ENCODE measurements at places on chromosomes 1 and 21.

DNA sequence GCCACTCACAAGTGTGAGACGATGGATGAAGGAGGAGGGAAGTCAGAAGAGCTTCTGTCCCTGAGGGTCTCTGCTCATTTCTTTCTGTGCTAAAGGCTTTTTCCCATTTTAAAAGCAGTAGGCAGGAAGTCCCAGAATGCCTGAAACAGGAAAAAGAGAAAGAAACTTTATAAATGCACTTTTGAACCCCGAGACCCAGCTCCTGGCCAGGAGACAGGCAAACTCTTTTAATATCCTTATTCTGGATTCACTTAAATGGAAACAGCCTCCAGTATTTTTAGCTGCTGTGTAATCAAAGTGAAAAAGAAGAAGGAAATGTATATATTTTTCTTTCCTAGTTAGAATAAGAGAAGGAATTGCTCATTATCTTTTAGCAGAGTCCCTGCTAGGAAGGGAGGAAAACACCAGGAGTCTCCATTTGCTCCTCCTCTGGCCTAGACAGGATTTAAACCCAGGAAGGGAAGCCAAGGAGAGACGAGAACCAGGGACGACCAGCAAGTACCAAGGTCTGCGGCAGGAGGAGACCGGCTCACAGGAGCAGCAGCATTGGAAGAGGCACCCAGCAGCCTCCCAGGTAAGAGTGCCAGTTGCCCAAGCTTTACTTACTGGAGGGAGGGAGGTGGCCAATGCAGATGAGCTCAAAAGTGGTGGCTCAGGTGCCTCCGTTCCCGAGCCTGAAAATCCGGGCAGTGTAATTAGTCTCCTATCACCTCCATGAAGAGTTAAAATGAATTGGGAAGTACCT is at the start of gene TNN:
TSS of gene TNN (plus strand) at position 472 of the 745 bp plus-strand sequence. CDS start 9,586 bp downstream, outside the sequence.
- DNase-seq, result no peak

GRCh38 chr1:9107136-9107535 is 21.8 kb downstream of the GPR157 start:
- no peak for DNase-seq

GRCh38 chr1:168150283-168150682 is 13.6 kb upstream of the GPR161 start:
- no peak for DNase-seq

GRCh38 chr1:43067977-43068751 is 103.9 kb downstream of the EBNA1BP2 start:
- no peak for DNase-seq

- DNase-seq, result no peak
Observed at GRCh38 chr1:60063561-60063960, 10.0 kb downstream of the C1orf87 start.

GRCh38 chr1:29245261-29245660 is 8.9 kb downstream of the PTPRU start:
- DNase-seq, result no peak

DNA sequence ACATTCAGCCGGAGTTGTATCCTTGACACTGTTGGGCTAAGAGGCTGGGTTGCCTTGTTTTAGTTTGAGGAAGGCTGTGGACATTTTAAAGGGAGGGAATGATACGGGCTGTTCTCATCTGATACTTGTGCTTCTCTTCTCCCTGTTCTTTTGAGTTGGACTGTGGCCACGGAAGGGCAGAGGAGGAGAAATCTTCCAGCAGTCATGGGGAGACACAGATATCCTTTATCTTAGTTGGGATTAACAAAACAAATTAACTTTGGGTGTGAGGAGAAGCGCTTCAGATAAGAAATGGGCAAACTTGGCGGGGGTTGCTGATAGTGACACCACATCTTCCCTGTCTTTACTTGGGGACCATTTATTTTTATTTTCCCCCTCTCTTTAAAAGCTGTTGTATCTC is 138.8 kb downstream of the ROR1 start:
- DNase-seq, result no peak

DNA sequence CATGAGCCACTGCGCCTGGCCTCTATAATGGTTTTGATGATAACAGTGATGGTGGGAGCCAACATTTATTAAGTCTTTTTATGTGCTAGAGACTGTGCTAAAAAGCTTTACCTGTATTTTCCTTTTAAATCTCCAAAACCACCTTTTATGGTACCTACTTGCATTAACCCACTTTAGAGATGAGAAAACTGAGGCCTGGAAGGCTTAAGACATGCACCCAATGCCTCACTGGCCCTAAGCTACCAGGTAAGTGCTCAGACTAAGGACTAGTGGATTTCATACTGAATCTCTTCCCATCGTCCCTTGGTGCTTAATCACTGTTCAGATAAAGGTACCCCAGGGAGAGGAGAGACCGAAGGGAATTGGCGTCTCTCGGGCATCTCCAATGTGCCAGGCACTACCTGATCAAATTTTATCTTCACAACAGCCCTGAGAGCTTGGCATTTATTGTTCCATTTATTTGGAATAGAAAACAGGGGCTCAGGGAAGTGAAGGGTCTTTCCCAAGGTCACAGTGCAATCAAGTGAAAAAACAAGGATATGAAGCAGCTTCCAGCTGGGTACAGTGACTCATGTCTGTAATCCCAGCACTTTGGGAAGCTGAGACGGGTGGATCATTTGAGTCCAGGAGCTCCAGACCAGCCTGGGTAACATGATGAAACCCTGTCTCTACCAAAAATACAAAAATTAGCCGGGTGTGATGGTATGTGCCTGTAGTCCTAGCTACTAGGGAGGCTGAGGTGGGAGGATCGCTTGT is 84.2 kb downstream of the LACTBL1 start:
- no peak for DNase-seq

DNA sequence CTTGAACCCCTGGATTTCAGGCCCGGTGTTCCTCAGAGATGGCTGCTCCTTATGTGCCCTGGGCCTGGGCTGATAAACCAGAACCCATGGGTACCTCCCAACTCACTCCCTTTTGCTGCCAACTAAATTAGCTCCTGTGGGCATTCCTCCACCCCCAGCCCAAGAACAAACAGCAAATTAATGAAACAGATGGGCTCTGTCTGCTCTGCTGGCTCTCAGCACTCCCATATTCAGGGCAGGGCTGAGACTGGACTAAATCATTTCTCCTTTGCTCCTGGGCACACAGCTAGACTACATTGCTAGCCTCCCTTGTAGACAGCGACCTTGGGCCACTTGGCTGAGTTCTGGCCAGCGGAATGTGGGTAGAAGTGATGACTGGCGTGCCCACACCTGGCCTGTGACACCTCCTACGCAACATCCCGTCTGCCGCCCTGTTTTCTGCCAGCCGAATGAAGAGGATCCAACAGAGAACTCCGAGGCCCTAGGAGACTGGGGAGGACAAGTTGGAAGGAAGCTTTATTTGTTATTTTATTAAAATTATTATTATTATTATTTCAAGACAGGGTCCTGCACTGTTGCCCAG is 101.9 kb upstream of the DISP3 start:
- DNase-seq, result no peak

- DNase-seq, result peak; percentile 65
Observed at GRCh38 chr1:174998569-174999215, 1.1 kb upstream of the CACYBP start.

- DNase-seq, result no peak
Observed at GRCh38 chr1:167425482-167425881, 92.8 kb downstream of the CD247 start.

GRCh38 chr1:181139631-181140061 is 51.1 kb downstream of the IER5 start:
- no peak for DNase-seq

DNA sequence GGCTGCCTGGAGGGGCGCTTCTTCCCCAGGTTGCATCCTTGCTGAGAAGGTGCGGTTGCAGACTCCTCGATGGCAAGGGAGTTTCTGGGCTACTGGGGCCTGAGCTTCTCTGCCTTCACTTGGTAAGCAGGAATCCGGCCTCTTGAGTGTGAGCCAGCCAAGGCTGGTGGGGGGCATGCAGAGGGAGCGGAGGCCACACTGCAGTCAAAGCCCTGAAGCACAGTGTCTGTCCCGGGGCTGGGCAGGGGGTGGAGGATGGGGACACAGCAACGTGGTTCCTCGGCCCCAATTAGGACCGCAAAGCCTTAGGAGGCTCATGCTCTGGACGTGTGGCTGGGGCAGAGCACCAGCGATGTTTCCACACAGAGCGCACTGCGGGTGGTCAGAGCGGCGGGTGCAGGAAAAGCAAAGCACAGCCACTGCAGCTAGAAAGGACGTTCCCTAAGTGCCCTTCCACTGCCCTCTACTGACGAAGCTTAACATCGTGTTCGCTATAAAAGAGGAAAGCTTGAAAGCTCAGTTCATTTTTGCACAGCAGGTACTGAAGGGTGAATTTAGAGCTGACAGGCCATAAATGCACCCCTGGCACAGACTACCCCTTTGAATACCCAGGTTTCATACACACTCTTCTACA is 60.7 kb upstream of the COG2 start:
- no peak for DNase-seq

- DNase-seq, result no peak
Observed at GRCh38 chr1:29094433-29094832, 29.3 kb downstream of the TMEM200B start.

- no peak for DNase-seq
Observed at GRCh38 chr21:45436351-45437065, 31.5 kb downstream of the COL18A1 start.

DNA sequence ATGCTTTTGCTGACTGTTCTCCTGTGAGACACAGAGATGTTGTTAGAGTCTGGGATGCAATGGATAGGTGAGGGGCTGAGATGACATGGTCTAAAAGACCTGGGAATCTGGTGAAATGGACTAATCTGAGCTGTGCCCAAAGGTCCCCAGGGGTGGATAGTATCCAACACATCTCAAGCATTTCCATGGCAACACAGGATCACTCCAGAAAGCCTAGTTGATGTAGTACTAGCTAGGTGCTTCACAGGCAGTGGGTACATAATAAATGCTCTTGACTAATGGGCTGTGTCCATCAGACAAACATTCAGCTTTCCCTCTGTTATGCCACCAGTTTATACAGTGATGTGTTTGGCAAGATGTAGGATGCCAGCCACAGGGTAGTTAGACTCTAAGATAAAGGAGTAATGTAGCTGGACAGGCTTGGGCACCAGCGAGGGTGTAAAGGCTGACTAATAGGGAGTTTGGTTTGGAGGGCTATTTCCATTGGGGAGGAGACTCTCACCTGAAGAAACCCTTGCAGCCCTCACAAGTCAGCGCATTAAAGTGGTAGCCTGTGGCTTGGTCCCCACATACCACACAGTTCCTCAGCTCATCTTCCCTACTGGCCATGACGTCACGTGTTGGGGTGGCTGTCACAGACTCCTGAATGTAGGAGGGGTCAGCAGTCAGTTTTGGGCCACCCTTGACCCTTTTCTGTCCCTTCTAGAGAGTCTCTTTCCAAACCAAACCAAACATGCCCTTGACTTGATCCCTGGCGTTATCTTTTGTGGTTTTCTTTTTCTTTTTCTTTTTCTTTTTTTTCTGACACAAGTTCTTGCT is 1.8 kb downstream of the NR1I3 start:
- no peak for DNase-seq
